ENCODE measurements at places on chromosomes 2 and 18.

- DNase-seq = no peak
Measured at GRCh38 chr2:29114586-29114945, 649 bp upstream of the CLIP4 start.

GRCh38 chr2:75464348-75464946, 96.3 kb downstream of the EVA1A start:
- DNase-seq = peak; percentile 16

DNA sequence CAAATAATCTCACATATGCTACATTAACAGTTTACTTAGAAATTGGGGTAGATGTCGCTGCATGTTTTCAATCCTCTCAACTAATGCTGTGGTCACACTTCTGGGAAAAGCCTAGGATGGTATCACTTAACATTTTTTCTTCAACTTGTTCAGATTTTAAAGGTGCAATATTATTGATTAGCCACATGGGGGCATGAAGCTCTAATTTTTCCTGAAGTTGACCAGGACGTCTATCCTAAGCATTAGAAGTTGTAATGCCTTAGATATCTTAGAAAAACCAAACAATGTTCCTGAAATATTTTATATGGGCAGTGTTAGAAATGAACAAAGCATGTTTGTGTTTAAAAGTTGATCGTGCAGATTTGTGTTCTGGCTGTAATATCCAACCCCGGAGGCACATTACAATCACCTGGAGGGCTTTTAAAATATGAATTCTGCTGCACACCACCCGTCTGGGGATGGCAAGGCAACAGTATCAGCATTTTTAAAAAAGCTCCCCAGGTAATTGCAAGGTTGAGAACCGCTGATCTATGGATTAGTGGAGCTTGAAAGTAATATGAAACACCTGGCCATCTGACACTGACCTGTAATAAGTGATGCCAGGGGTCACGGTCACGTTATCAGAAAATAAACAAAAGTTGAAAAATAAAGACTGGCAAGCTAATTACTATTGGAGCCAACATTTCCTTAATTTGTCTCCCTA, 100.5 kb upstream of the LMAN1 start:
- peak; percentile 40 for DNase-seq

- no peak for DNase-seq
Measured at GRCh38 chr2:2850859-2851258, 519.8 kb upstream of the MYT1L start.

DNA sequence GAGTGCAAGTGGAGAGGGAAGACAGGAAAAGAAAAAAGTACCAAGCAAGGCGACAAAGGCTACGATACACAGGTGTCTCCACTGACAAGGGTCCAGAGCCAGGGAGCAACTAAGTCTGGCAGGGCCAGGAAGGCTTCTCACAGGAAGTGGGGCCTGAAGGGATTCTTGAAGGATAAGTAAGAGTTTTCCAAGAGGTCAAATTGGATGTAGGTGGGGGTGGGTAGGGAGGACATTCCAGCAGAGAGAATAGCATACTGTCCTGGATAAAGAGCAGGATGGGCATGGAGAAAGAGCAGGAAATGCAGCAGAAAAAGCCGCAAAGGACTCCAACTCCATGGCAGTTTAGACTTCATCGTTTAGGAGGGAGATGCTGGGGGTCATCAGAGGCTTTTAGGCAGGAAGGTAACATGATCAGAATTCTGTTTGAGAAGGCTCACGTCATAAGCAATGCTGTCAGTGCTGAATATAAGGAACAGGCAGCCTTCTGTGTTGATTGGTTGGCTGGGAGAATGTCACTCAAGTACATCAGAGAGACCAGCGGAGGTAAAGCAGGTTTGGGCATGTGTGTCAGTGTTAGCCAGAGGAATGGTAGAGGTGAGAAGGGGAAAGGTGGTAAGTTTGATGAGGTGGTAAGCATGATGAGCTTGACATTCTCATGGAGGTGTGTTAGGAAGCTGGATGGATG, 35.1 kb downstream of the ARHGAP25 start:
- no peak for DNase-seq

GRCh38 chr2:120776649-120777048, 41.0 kb downstream of the GLI2 start:
- DNase-seq = no peak

DNA sequence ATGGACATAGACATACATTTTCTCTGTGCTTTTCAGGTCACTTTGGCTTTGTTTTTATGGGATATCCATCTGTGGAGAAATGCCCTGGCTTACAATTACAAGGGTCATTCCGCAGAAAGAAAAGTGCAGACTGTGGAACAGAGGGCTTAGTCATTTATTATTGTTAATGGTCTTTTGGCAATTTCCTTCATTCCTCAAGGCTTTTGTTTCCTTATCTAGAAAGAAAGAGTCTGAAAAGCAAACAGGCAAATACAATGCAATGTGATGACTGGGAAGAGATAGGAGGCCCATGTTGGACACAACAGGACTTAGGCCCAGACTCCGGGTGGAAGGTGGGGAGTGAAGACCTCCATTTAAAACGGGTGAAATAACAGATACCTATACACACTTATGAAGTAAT, 129.5 kb upstream of the CAVIN2 start:
- DNase-seq = no peak

DNA sequence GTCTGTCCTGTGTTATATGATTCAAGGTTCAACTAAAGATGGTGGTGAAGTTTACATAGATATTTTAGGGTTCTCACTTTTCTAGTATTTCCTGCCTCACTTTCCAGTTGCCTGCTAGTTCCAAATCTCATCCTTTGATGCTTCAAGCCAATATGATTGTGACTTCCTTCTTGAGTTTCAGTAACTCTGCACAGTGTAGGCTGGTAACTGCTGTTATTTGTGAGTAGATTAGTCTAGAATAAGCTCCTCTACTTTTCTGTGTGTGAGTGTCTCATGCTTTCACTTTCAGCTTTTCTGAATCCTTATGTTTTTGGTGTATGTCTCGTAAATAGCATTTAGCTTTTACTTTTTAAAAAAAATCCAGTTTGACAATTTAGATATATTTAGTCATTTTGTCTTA, 42.6 kb downstream of the GALNT1 start:
- peak; percentile 17 for DNase-seq

GRCh38 chr2:213640738-213641425, 356.6 kb downstream of the SPAG16 start:
- DNase-seq = no peak

- DNase-seq = no peak
Measured at GRCh38 chr2:26640781-26641564, at the start of gene CIB4. TSS of gene CIB4 (minus strand) at chr2:26641366. CDS start at chr2:26641314, 52 bp downstream.

DNA sequence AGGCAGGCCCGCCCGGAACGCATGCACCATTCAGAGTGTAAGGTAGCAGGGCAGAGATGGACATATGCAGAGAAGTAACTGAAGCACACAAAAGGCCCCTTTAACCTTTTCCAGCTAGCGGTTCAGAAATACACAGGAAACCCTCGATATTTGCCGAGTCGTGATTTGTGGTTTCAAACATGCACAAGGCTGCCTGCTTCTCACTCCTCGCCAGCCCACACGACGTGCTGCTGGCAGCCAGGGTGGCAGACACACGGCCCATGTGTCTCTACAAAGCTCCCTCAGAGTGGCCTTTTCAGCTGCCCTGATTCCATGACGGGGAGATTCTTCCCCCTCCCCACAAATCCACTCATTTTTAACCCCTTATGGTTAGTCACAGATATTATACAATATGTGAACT, 23.6 kb downstream of the ZBTB7C start:
- no peak for DNase-seq

DNA sequence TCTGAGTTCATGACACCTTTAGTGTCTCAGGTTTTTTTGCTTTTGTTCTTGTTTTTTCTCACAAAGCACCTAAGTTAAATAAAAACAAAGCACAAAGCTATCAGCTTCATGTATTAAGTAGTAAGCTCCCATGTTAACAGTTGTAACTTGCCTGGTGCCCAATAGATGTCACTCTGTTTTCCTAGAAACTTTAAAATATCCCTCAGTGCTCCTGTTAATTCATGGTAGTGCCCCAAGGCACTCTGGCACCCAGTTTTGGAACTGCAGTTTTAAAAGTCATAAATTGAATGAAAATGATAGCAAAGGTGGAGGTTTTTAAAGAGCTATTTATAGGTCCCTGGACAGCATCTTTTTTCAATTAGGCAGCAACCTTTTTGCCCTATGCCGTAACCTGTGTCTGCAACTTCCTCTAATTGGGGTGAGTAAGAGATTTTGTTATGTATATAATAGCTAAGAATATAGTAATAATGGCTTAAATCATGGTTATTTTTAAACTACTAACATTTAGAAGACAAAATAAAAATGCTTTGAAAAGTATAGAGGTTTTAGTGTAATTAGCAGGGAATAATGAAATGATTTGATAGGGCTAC, 555.0 kb upstream of the TMEFF2 start:
- no peak for DNase-seq

DNA sequence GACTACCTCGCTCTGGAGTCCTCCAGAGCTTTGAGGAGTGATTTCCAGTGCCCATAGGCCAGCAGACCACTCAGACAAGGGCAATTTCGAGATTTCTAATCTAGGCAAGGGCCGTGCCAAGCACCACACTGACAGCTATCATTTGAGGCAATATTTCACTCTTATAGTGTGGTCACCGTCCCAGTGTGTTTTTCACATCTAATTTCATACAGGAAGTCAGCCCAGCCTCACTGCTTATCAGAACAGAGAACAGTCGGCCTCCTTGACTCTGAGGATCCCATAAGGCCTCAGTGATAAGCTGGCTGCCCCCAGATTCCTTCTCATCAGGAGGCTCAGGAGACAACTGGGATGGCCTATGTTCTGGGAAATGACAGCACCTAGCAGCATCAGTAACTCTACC, 581 bp downstream of the CAPN14 start:
- no peak for DNase-seq

DNA sequence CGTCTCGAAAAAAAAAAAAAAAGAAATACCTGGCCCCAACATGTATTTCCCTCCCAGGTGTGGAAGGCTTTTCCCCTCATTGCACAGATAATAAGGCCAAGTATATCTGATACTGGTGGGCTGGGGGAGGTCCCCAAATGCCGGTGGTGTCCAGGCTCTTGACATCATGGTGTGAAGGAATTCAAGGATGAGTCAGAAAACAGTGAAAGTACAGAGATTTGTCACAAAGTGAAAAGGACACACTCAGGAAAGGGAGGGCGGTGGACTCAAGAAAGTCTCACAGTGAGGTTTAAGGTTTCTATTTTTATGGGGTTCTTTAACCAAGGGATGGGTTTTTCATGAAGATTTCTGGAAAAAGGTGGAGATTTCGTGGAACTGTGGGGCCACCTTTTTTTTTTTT, 37.8 kb upstream of the FZD5 start:
- peak; percentile 56 for DNase-seq

- DNase-seq = no peak
Measured at GRCh38 chr2:172667581-172668325, 67.9 kb upstream of the RAPGEF4 start.

DNA sequence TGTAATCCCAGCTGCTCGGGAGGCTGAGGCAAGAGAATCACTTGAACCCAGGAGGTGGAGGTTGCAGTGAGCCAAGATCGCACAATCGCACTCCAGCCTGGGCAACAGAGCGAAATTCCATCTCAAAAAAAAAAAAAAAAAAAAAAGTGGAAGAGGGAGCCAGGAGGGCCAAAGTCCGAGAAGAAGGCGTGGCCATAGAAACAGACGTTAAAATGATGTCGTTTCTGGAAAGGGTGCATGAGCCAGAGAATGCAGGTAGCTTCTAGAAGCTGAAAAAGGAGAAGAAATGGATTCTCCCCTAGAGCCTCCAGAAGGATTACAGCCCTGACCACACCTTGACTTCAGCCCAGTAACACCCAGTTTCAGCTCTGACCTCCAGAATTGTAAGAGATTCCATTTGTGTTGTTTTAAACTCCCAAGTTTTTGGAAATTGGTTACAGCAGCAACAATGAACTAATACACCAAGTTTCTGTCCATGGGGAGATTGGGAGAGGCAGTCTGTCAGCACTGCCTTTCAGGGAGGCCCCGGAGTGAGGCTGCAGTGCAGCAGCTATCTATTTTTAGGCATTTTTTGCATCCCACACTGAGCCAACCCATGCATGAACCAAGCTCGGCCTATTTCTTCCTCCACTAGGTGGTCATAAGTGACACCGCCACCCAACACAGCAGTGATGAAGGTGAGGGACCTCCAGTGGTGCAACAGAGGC, 14.2 kb upstream of the TRAF3IP1 start:
- no peak for DNase-seq

DNA sequence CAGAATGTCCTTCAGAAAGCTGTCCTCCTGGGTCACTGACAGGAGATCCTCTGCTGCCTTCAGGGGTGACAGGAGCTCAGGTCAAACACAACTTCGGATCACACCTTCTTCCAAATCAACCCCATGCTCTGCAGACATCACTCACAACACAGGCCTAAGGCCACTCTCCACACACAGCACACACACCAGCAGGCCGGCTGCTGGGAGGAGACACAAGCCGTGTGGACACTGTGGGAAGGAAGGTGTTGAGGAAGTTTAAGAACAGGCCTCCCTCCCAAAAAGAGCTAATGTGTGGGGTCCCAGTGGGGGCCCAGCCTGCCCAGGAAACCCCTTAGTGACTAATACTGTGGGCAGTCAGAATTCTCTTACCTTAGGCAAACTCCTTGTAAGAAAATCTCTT, 290.3 kb upstream of the ID2 start:
- DNase-seq = no peak

DNA sequence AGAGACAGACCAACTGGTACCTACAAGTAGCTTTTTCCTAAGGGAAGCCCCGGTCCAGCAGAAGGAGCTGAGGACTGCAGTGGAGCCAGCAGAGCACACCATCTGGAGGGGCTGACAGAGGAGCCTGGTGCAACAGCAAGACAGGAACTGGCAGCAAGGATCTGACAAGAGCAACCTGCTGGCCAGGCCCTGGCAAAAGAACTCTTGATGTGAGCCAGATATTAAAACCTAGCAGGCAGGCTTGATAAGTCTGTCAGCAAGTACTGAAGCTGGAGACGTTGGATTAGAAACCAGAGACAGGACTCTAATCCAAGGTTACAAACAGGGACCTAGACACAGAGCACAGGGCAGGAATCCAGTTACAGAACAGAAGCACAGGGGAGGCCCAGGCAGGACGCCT, 260.7 kb upstream of the MGAT5 start:
- no peak for DNase-seq

DNA sequence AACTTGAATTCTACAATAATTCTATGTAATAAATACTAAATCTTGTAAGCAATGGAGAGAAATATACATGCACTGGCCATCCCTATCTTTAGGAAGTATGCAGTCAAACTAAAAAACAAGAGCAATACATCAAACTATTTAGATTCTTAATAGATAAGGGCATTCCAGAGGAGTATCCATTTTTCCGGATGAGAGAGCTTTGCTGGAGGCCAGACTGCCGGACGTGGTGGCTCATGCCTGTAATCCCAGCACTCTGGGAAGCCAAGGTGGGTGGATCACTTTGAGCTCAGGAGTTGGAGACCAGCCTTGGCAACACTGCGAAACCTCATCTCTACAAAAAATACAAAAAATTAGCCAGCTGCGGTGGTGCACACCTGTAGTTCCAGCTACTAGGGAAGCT, 60.8 kb downstream of the KIF5C start:
- DNase-seq = no peak

GRCh38 chr2:64637000-64637635, 16.6 kb downstream of the SERTAD2 start:
- DNase-seq = peak; percentile 58

DNA sequence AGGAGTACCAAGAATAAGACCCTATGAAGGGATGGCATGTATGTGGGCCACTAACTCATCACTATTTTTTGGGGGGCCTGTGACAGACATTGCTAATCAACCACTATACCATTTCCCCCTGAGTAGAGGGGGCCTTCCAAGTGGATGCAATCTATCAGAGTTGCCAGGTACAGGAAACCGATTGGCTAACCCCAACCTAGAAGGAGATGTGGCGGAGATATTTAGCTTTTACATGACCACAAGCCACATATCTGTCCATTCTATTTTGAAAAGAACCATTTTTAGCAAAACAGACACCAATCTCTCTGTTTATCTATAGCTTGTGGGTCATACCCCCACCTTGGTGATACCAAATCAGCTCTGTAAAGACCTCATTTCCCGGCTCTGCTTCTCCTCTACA, 51.0 kb downstream of the PAX8 start:
- DNase-seq = no peak

Data from GM10248 (cell line).